ENCODE measurements at places on chromosomes 2 and 18. TPM values are rescaled to one million over a fixed set of nuclear protein-coding genes. Genes with fewer than 3 reads are reported as not detected.

The DES gene
- total RNA-seq: 883 TPM

- no peak for DNase-seq
Observed at GRCh38 chr2:180742801-180743200, 237.6 kb upstream of the UBE2E3 start.

The IMP4 gene
- total RNA-seq: 88.4 TPM

DNA sequence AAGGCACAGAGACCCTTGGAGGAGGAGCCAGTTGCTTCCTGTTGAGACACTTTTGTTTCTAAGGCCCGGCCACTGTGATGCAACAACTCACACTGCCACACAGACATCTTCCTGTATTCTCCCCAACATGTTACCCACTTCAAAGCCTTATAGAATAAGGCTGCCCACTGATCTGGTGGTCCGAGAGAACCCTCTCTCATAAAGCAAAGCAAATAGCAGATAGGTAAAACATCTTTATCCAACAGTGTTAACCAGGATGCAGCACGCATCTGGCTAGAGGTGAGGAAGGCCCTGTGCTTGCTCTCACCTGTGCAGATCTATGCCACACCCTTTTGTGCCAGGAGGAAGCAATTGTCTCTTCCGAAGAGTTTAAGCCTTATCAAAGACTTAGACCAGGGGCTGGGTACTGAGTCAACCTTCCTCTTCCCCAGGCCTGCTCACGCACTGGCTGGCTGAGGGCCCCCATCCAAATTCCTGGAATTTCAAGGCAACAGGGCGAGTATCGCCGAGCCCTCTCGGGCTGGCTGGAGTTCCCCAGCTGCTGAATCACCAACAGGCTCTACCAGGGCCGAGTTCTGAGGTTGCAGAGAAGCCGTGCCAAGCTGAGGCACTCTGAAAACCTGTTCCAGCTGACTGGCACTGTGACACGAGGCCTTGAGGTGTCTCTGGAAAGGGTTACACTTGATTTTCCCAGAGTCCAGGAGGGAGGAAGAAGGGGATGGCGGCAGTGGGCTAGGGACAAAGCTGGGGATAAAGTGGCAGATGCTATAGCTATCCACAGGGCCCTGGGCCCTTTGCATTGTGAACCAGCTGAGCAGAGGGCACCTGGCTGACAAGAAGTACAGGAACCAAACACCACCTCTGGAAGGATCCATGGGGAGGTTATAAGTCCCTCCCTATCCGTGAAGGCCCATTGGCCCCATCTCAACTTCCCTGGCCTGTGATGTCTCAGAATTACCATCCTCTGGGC is 29.3 kb downstream of the TGFA start:
- DNase-seq: no peak

GRCh38 chr2:146374505-146374904 is 1470.3 kb upstream of the ACVR2A start:
- DNase-seq: no peak

DNA sequence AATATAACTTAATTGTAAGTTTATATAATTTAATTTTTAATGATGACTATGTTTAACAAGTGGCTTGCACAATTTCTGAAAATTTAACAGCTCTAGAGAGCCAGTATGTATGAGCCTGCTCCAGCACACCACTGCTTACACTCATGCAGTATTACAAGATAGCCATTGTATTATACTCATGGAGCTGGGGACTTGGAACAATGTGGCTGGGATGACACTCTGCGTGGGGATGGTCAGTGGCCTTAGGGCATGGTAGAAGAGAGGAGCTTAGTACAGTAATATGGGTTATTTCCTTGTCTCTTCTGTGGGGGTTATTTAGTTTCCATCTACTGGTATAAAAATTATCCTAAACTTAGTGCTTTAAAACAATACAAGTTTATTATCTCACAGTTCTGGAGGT is 105.1 kb upstream of the STON1 start:
- DNase-seq: no peak

The ATOH8 gene
- 66.5 TPM for total RNA-seq

The NYAP2 gene
- 0.25 TPM for total RNA-seq

The PIK3C3 gene
- total RNA-seq: 24.1 TPM

The DTNB gene
- 17.9 TPM for total RNA-seq

DNA sequence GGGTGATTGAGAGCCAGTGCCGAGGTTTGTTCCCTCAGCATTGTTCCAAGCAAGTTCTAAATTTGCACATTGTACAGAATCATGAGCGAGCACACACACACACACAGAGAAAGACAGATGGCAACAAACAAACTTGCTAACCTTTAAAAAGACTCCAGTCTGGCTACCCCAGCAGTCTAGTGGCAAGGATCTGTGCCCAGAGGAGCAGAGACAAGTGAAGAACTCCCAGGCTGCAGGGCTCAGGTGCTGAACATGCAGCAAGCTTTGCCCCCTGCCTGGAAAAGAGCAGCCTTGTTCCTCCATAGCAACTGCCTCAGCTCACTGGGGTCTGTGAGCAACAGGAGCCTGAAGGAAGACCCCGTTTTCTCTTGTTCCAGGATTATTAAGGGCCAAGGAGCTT is 169.2 kb upstream of the CCDC68 start:
- no peak for DNase-seq

The INPP5D gene
- 33.4 TPM for total RNA-seq

- DNase-seq: no peak
Observed at GRCh38 chr2:202102425-202103000, 29.5 kb downstream of the KIAA2012 start.

DNA sequence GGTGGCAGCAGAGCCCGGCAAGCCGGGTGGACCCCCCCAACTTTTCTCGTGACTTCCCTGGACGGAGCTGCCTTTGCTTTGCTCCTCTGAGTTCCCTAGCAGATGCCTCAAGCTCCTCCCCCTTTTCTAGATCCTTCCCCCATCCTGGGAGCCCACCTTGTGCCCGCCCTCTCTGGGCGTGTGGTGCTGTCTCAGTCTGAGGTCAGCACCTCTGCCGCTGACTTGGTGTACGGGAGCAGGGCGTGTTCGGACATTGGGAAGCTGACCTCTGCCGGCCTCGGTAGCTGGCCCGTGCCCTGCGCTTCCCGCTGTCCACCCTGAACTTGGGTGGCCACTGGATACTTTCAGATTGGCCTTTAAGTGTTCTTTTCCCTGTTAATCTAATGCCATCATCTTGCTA is 19.6 kb upstream of the ESPNL start:
- peak; percentile 69 for DNase-seq

- no peak for DNase-seq
Observed at GRCh38 chr2:176652300-176653182, 383.3 kb downstream of the MTX2 start.

GRCh38 chr18:45837283-45838070 is 12.0 kb downstream of the SIGLEC15 start:
- DNase-seq: no peak

The FNDC4 gene
- 18.2 TPM for total RNA-seq

DNA sequence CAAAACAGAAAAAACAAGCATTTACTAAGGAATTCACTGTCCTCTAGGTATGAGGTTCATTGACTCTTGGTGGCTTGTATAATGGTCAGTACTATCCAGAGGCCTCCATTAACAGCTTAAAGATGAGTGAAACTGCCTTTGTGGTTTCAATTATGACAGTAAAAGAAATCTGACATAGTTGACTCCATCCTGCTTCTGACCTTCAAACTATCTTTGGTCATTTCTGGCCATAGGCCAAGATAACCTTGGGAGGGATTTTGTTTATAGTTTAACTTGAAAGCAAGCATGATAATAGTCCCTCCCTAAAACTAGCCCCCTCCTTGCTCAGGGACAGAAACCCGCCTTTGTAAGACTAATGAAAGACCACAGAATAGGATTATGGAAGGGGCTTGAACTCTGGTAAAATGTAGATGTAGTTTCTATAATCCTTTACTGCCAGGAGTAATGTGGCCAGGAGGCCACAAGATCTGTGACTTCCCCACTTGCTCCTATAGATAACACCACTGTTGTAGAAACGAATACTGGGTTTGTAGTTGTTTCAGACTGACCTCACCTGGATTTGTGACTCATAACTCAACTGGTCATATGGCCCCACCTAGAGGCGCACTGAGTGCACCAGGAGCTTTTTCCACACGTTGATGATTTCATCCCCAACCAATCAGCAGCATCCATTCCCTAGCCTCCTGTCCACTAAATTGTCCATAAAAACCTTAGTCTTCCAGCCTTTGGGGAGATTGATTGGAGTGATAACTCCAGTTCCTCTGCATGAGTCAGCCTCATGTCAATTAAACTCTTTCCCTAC is 8.6 kb upstream of the PLEKHM3 start:
- no peak for DNase-seq

- no peak for DNase-seq
Observed at GRCh38 chr2:190050001-190050400, 12.5 kb downstream of the MSTN start.

DNA sequence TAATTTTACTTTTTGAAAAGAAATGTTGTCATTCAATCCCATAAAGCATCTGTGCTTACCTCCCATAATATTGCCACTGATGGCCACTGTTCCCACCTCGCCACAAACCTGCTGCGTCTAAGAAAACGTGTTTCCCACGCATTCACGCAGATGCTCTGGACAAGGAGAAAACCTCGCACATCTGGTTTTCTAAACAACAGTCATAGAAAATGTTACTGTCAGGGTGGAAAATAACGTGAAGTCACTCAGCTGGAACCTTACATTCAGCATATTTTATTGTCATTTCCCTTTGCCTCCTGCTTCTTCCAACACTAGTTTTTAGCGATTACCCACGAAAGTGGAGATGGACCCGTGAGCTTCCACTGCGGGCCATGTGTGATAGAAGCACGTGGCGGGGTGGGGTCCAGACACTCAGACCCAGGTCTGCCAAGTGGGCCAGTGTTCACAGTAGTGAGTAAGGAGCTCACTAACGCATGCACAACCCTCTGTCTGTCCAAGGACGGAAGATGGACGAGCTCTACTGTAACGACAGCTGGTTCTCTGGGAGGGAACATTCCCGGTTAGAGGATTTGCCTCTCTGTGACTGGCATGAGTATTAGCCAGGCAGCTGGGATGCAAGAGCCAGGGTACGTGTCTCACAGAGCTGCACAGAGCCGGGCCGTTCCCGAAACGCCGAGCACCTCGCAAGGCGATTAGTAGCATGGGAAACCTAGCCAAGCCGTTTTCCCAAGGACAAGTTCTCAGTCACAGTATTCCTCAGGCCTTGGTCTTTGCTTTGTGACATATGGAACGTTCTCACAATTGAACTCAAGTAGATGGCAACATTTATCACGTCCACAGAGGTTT is 94.5 kb downstream of the MTCL1 start:
- DNase-seq: no peak

The ZNF396 gene
- 0.98 TPM for total RNA-seq

DNA sequence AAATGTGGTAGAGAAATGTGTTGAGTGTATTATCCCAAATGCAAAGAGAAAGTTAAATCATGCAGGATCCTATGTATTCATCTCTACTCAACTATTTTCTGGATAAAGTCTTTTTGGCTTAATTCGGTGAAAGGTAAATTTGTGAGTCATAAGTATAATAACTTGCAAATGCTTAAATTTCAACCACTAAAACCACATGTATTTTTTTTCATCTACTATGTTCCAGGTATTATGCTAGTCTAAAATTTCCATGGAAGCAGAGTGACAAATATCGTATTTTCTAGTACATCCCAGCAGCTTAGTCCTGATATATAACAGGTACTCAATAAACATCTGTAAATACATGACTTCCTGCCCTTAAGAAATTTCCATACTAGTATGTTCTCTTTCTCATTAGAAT is 6.2 kb downstream of the ALS2 start:
- DNase-seq: no peak

GRCh38 chr2:61090386-61090921 is 24.8 kb downstream of the SANBR start:
- DNase-seq: no peak

GRCh38 chr2:241148891-241149674 is at the start of gene PASK:
Gene PASK (minus strand): TSS chr2:241149472. CDS start chr2:241143032, 6,440 bp downstream.
- peak; percentile 93 for DNase-seq

DNA sequence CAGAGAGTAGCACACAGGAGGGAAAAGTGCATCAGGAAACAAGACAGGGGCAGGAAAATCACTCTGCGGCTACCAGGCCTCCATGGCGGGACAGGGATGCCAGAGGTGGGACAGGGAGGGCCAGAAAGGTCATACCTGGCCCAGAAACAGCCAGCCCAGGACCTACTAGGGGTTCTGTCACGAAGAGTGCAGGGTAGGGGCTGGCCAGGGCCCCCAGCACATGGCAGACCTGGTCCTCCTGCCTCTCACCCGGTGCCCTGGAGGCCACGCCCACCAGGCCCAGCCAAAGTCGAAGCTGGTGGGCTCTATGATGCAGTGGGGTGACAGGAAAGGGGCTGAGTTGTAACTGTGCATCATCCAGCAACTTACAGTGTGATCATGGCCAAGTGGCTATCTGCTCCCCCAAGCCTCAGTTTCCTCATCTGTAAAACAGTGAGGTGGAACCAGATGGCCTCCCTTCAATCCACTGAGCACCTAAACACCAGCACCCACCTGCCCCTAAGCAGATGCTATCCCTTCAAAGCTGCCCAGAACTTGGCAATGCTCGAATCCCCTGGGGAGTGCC is 10.6 kb downstream of the CYP26B1 start:
- no peak for DNase-seq

The ACOXL gene
- total RNA-seq: not detected

DNA sequence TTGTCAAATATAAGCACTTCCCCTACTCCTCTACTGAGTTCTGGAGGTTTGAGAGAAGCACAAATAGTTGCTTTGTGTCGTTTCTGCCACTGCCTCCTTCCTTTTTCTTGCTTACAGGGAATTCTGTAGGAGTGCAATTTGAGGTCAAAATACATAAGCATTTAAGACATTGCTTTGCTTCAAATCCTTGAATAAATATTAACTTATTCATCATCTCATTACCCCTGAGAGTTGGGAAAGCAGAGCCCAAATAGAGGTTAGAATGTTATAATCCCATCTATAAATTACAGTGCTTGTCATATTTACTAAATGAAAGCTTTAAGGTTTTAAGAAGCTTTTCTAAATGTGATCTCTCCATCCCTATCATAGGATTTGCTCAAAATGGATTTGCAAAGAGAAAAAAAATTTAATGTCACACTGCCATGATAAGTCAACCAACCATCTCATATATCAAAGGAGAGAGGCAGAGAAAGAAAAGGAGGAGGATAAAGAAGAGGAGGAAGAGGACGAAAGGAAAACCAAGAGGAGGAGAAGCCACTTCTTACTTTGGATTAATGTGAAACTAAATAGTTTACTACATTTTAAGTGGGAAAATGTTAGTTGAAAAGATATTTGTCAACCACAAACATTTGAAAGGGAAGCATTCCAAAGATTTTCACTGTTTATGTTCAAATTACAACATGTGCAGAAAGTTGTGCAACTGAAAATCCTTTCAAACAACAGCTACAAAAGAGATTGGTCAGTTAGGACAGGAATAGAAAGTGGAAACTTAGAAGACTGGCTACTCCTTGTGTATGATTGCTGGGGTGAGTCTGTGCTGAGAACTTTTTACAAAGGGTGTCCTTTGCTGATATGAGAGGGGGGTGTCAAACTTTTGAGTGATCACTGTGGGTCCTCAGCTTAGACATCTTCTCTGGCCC is 277.3 kb upstream of the FN1 start:
- no peak for DNase-seq

All from vagina (tissue), 2 donors.